ENCODE measurements at places on chromosomes 5 and 9.
A peak's percentile ranks its signal among the peaks of the same experiment; 100 is the strongest.

GRCh38 chr9:37566716-37567115 is 9.5 kb downstream of the FBXO10 start:
- DNase-seq = peak; percentile 65

DNA sequence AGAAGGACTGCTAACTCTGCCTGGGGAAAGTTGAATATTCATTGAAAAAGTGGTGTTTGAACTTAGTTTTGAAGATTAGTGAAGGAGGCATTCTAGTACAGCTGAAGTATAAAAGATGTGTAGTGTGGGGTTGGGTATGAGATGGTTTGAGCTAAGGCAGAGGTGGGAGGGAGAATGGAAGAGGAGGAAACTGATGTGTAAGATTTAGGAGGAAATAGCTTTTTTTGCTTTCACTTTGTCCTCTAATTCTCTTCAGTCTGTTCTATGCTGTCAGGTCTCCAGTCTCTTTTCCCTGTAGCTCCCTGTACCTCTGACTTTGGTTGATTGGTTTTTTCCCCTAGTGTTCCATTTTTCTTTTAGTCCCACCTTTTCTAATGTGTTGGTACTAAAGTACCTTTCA is 9.0 kb downstream of the CREBRF start:
- DNase-seq = no peak

DNA sequence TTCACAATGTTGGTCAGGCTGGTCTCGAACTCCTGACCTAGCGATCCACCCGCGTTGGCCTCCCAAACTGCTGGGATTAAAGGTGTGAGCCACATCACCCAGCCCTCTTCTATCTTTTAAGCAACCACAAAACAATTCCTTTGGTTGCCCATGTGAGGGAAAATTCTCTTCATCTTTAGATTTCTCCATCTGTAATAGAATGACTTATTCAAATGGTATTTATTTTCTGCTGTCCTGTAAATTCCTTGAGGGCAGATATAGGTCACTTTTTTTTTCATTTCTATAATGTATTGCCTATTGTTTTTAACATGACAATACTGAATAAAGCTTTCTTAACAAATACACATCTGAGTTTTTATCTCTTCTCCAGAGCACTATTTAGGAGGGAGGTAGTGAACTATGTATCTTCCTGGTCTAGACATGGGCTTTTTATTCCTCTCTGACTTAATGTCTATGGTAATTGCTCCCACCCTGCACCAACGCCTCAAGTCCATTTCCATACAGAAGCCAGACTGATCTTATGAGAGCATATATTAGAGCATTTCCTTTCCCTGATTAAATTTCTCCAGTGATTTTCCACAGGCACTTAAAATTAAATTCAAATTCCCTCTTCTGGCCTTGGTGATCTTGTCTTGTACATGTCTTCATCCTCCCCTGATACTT is 595.6 kb downstream of the CAAP1 start:
- DNase-seq = peak; percentile 38

DNA sequence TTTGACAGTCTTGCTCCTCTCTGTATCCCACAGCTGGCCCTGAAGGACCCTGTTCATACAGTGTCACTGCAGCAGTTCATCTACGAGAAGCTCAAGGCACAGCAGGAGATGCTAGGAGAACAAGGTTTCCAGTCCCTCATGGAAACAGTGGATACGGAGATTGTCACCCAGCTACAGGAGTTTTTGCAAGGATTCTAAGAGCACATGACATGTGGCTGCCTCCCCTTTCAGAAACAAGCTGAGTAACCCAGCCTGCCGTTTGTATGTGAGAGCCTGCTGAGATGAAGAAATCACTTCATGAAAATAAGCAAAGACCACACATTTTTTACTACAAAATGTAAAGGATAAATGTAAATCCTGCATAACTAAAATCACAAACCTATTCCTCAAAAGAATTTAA is 48.5 kb downstream of the LRRC70 start:
- DNase-seq = no peak

DNA sequence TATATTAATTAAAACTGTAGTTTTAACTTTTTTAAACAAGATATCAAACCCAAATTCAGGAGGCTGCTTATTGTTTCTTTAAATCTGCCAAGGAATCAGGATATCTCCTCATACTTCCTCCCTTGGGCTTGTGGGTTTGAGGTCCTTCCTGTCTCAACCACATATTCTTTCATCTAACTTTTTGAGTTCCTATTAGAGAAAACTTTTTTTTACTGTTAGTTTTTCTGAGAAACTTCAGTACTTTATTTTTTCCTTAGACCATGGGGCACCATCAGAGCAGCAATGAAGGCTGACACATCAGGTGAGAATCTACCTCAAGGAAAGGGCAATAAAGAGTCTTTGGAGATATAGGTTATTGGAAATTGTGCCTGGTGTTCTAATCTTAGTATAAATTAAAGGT is 56.7 kb downstream of the TSSK1B start:
- no peak for DNase-seq

- peak; percentile 6 for DNase-seq
Observed at GRCh38 chr5:133527311-133527710, 85.0 kb downstream of the FSTL4 start.

All from adipocyte (in vitro differentiated cells).